ENCODE measurements at places on chromosomes 7 and 10.

DNA sequence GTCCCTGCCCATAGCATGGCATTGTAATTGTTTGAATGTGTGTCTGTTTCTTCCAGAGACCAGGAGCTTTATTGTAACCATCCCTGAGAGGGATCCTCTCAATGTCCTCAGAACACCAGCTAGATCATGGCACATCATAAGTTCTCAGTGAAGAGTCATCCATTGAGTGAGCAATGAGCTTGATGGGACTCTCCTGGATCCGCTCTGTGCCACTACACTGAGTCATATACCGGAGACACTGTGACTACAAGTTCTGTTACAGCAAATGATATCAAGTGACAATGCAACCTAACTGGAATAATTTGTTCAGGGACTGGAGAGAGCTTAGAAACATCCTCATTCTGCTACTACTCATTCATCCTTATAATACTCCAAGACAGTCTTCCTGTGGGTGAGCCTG is 25.1 kb downstream of the MRPS24 start:
- H3K27ac ChIP-seq, result no peak overlapping the region
- no peaks in the 10 kb centered on the region for H3K4me1 ChIP-seq
- no peaks in the 10 kb centered on the region for H3K36me3 ChIP-seq

- H3K4me1 ChIP-seq, result peaks cover 5% of the 10 kb centered on the region
- no peak overlapping the region for H3K4me3 ChIP-seq
- H3K36me3 ChIP-seq, result peaks cover 14% of the 10 kb centered on the region
- H3K27me3 ChIP-seq, result no peaks in the 10 kb centered on the region
Measured at GRCh38 chr10:114427124-114427852, 23.0 kb upstream of the AFAP1L2 start.

GRCh38 chr7:136009488-136010079 is 32.4 kb upstream of the MTPN start:
- peaks cover 6% of the 10 kb centered on the region for H3K4me1 ChIP-seq
- peak; percentile 62 for DNase-seq
- H3K27me3 ChIP-seq, result peaks cover 4% of the 10 kb centered on the region
- peaks cover 3% of the 10 kb centered on the region for H3K36me3 ChIP-seq
- H3K27ac ChIP-seq, result no peak overlapping the region

- peaks cover 6% of the 10 kb centered on the region for H3K4me1 ChIP-seq
- DNase-seq, result no peak
- H3K36me3 ChIP-seq, result no peaks in the 10 kb centered on the region
- H3K4me3 ChIP-seq, result no peak within 1 kb of the TSS
- H3K27me3 ChIP-seq, result peaks cover 3% of the 10 kb centered on the region
Measured at GRCh38 chr7:76424413-76425111, at the start of gene ZP3. TSS of gene ZP3 (plus strand) at chr7:76424950. CDS start at chr7:76424965, 15 bp downstream.

Data from naive thymus-derived CD8-positive, alpha-beta T cell (primary cell).